NCI-H2171 (cell line): ENCODE measurements at places on chromosomes 5 and 9.

- no peak for DNase-seq
Measured at GRCh38 chr9:101421653-101422065, 13.9 kb downstream of the ALDOB start.

DNA sequence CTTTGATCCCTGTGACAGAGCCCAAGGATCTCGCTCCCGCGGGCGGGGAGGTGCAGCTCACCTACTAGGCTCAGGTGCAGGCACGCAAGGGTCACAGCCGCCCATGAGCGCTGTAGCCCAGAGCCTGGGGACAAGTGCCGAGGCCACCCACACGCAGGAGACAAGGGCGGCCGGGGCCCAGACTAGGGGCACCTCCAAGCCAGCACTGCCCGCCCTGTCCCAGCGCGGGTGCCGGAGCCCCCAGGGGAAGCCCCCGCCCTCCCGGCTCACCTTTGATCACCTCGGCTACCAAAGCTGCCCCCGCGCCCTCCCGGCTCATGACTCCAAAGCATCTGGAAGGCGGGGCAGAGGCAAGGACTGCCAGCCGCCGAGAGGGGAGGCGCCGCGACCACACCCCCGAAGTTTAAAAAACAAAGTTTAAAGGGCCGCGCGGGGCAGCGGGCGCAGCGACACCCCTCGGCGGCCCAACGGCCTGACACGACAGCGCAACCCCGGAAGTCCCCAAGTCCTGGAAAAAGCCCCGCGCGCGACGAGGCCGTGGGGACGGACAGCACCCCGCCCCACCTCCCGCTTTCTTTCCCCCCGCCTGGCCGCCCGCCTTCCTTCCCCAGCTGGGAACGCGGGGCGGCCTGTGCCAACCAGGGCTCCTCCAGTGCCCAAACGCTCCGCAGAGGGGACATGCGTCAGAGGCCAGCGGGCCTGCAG is 53.0 kb downstream of the CDC14B start:
- peak; percentile 29 for DNase-seq

DNA sequence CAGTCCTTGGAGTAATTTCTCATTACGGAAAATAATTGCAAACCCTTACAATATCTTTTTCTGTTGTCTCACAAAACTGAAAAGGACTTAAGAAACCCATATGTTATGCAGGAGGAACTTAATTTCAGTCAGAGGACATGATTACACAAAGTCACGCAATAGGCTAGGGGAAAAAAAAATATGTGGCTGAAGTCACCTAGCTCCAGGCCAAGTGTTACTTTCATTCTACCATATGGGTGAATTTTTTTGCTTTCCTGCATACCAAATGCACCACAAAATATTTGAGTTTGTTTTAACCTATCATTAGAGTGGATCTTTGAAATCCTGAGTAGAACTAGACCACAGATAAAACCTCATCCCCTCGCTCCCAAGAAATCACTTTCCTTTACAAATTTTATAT is 523.5 kb downstream of the CAAP1 start:
- no peak for DNase-seq

DNA sequence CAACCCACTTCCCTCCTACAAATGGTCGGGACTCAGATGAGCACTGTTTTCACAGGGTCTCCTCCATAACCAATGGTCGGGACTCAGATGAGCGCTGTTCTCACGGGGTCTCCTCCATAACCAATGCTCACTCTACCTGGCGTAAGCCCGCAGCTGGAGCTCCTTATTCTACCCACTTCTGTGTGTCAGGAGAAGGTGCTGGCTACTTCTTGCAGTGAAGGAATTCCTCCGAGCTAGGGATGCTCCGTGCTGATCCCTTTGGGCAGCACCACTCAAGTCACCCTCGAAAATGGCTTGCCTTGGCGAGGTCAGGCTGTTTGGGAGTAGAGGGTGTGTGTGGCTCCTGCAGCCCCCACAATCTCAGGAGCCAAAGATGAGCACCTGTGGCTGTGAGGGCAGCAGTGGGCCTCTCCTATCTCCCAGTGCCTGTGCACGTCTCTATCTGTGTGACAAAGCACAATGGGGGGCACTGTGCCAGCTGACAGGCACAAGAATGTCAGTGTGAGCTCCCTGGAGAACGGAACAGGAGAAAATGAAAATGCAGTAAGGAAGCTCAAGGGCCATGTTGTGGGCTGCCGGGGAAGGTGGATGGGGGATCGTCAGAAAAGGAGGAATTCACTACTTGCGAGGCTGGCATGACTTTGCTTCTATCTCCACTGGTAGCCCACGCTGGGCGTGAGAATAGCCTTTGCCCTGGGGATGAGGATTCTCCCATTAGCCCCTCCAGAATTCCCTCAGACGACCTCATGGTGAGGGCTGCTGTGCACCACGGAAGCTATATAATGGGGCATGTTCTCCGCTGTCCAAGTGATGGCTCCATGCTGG is 3.9 kb upstream of the BTNL9 start:
- no peak for DNase-seq

DNA sequence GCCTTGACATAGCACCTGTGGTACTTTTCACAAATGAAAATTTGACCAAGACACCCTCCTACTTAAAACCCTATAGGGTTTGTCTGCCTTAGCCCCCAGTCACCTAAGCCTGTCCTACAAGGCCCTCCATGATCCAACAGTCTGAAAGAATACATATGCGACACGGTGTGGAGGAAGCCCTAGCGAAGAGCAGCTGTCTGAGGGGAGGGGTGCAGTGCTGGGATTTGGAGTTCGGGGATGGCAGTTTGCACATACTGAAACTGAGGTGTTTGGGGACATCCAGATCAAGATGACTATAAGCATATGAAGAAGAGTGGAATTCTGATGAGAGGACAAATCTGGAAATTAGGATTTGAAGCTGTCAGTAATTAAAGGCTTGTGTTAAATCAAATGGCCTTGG is 7.2 kb upstream of the MYORG start:
- no peak for DNase-seq

- no peak for DNase-seq
Measured at GRCh38 chr5:96893342-96893741, 17.0 kb downstream of the ERAP2 start.

DNA sequence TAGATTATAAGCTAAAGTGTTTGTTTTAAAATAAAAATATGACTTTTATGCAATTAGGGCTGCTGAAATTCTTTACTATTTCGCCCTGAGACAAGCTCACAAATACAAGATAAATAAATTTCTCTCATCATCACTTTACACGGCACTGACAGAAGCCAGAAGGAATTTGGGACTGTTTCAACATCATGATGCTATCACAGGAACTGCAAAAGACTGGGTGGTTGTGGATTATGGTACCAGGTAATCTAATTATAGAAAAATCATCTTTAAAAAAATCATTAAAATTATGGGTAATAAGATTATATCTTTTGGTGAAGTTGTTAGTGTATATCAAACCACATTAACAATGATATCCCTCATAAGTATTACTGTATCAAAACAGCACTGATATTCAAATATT is 95.0 kb downstream of the MAN2A1 start:
- no peak for DNase-seq

DNA sequence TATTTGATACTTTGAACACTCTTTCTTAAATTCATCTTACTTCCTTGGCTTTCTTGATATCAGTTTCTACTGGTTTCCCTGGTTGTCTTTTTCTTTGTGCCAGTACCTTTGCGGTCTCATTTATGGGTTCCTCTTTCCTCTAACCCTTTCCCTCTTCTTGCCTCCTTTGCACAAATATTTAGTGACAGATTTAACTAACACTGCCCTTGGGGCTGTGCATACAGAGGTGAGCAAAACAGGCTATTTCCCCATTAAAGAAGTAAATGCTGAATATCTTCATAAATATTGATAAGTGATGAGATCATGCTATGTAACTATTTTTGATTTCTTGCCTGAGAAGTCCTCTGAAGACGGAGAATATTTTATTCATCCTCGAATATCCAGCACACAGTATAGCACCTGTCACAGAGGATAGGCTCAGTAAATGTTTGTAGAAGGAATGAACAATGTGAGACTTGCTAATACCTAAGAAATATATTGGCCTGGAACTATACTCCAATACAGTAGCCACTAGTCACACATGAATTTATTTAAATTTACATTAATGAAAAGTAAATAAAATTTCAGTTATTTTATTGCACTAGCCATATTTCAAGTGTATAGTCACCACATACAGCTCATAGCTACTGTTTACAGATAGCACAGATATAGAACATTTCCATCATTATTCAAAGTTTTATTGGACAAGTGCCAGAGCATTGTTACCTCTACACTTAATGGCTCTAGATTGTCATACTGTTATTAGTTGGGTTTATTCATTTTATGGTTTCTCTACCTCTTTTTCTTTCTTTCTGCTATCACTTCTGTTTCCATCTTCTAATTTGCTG is 90.4 kb downstream of the RIC1 start:
- DNase-seq, result no peak

DNA sequence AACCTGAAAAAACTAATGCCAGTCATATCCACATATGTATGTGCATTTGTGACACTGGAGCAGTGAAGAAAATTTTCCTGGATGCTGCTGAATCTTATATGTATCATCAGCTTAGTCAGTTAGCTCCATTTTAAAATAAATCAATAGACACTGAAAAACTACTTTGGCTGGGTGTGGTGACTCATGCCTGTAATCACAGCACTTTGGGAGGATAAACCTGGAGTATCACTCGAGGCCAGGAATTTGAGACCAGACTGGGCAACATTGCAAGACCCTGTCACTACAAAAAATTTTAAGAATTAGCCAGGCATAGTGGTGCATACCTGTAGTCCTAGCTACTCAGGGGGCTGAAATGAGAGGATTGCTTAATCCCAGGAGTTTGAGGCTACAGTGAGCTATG is 511.0 kb upstream of the TLE4 start:
- DNase-seq, result no peak

- no peak for DNase-seq
Measured at GRCh38 chr5:17860660-17861315, 226.5 kb downstream of the TAF11L14 start.

- no peak for DNase-seq
Measured at GRCh38 chr5:67221487-67222242, 25.1 kb upstream of the CD180 start.

DNA sequence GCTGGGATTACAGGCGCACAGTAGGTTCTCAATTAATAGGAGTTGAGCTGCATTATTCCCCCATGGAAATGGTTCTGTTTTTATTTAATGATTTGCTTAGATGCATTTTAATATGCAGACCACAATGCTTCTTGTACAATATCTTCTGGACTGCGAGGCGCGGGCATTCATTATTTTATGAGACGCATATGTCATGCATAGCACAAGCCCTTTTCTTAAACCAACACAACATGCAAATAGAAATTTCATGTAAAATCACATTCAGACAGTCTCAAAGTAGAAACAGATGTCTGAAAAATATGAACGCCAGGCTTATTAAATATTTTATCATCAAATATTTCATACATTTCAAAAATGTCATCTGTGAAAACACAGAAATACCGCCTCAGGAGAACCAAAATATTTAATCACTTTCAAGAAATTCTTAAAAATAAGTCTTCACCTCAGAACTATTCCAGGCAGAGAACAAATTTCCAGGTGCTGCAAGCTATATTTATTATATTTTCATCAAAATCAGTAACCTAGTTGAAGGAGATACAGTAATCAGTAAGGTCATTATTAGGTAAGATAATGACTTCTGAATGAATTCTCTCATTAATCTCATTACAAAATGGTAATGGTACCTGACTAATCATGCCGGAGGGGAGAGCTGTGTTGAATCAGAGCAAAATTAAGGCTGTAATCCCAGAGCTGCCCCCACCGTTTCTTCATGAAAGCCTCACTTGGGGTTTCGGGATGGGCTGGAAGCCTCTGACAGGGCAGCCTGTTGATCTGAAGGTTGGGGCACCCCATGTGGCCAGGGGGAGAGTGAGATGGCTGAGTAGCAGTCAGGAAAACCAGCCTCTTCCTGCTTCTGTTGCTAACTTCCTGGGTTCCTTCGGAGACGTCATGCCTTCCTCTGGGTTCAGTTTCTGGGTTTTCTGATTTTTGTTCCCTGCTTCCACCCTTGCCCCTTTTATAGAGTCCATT is 133.9 kb upstream of the ZNF618 start:
- DNase-seq, result no peak

DNA sequence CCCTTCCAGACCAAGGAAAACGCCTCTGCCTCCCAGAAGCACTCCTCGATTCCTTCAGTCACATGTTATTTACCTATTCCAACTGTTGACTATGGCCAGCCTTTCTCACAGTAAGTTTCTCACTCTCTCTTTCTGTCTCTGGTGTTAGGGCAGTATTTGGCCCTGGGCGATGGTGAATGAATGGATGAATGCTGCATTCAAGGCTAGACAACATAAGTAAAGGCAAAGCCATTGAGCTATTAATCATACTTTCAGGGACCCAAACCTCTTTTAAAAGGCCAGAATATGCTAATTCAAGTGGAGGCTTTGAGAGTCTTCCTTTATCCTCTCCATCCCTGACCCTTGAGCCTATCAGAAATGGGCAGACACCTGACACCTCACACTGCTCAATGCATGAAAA is 78.5 kb downstream of the SEC61B start:
- no peak for DNase-seq

DNA sequence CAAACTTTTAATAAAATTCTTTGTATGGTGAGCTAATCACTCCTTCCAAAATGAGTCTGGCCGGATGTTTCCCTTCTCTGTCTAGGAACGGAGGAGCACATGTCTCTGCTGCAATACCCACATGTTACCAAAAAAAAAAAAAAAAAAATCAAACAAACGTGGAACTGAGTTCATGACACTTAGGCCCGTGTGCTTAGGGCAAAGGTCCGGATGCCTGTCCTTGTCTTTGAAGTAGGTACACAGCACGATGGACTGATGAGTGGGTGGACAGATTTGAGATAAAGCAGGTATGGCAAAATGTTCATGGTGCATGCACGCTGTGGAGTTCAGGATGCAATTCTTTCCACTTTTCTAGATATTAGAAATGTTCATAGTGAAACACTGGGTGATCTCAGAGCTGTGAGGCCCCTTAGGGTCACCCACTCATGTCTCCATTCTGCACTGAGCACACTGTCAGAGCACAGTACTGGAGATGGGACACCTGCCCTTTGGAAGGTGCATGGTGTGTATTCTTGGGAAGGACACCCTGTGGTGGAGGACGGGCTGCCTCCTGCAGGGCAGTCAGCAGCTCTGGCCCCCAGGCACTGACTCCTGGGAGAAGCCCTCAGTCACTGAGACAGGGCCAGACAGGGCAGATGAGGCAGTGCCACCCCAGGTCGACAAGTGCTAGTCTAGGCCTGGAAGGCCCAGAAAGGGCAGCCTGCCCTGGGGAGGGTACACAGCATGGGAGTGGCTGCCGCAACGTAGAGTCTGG is 43.6 kb downstream of the GADD45G start:
- no peak for DNase-seq

GRCh38 chr5:19605846-19606407 is 382.1 kb downstream of the CDH18 start:
- DNase-seq, result no peak

GRCh38 chr5:167065794-167066193 is 1225.7 kb upstream of the WWC1 start:
- DNase-seq, result no peak

- no peak for DNase-seq
Measured at GRCh38 chr5:140240987-140241706, 61.8 kb downstream of the PFDN1 start.

GRCh38 chr5:125413496-125414274 is 667.2 kb upstream of the ZNF608 start:
- DNase-seq, result no peak
